Uterus (tissue), 4 donors: ENCODE measurements at places on chromosomes 12 and 14. TPM values are rescaled to one million over a fixed set of nuclear protein-coding genes. Genes with fewer than 3 reads are reported as not detected.

The NAV3 gene
- total RNA-seq, result 33.9 TPM

The ERP27 gene
- total RNA-seq, result 1.5 TPM

DNA sequence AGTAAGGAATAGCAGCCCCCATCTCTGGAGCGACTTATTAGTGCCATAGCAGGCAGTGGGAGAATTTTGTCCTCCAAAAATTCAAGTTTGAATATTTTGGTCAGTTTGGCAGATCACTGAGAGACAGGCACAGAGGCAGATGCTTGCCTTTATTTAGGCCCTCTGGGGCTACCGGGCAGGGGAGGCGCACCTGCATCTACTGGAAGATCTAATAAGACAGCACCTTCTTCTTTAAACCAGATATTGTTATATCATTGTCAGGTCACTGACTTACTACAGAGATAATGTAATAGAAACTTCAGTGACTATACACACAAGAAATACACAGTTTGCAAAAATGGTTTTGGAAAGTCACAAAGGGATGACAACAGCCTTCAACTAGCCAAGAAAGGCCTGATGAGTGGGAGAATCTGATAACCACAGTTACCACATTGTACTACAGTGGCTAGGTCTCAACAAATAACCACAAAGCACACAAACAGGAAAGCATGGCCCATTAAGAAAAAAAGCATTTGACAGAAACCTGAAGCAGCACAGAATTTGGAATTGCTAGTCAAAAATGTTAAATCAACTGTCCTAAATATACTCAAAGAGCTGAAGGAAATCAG is 56.8 kb downstream of the CDK17 start:
- H3K27me3 ChIP-seq, result no peaks in the 10 kb centered on the region
- H3K36me3 ChIP-seq, result no peaks in the 10 kb centered on the region
- H3K4me3 ChIP-seq, result no peak overlapping the region
- DNase-seq, result no peak
- no peaks in the 10 kb centered on the region for H3K4me1 ChIP-seq

DNA sequence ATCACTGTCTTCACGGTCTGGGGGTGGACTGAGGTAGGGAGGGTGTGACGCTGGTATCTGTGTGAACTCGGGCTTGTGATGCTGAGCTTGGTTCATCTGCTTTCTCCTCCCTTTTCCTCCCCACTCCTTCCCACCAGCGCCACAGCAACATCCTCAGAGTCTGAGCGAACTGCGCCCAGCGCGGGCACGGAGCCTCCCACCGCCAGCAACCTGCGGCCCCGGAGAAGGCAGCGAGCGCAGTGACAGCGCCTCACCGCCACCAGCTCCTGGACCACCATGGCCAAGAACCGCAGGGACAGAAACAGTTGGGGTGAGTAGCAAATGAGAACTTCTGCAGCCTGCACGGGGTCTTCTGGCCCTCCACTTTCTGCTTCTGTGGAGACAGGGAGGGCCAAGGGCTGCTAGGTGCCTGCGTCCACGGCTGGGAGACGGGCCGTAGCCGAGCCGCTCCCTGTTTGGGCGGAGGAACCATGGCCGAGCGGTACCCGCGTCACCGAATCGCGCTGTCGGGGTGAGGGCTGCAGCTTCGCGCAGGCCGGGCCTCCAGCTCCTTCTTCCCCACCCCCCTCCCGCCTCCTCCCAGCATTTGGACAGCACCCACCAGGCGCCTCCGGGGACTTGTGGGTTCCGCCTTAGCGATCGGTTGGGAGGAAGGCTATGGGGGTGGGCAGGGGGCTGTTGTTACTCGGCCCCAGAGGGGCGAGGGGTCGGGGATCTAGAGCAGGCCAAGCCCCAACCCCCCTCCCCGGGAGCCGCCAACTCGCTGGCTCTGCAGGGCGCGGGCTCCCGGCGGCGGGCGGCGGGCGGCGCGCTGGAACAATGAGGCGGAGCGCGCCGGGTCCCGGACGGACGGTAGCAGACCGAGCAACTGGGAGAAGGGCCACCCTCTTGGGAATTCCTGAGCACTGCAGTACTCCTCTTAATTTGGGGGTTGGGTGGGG is at the start of gene ATL1:
Gene ATL1, plus strand, starts transcription at position 156 of the 941 bp plus-strand sequence. Its CDS starts 121 bp downstream, at position 277.
- no peaks in the 10 kb centered on the region for H3K4me1 ChIP-seq
- peak within 1 kb of the TSS; percentile 76 for H3K4me3 ChIP-seq
- peak within 1 kb of the TSS; percentile 87 for H3K27ac ChIP-seq

- no peak overlapping the region for H3K4me3 ChIP-seq
- no peaks in the 10 kb centered on the region for H3K36me3 ChIP-seq
- peaks cover 5% of the 10 kb centered on the region for H3K4me1 ChIP-seq
- no peaks in the 10 kb centered on the region for H3K27me3 ChIP-seq
- DNase-seq, result no peak
- H3K27ac ChIP-seq, result no peak overlapping the region
Measured at GRCh38 chr12:30930641-30931040, 4.1 kb downstream of the TSPAN11 start.

DNA sequence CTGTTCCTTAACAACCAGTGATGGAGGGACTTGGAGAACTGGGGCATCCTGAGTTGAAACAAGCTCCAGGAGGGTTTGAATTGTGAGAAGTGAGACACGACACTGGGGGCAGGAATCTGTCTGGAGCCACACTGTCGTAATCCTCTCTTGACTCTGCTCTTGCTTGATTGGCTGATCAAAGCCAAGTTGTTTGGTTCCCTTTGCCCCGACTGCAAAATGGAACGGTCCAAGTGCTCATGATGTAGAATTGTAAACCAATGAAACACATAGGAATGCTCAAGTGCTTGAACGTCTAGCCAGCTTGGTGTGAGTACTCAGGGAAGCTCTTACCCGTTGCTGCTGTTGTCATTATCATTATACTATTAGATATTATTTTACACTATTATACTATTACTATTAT is 98.1 kb downstream of the TMEM132C start:
- H3K4me3 ChIP-seq, result no peak overlapping the region
- no peaks in the 10 kb centered on the region for H3K27me3 ChIP-seq
- no peak overlapping the region for H3K27ac ChIP-seq
- DNase-seq, result no peak
- no peaks in the 10 kb centered on the region for H3K4me1 ChIP-seq

DNA sequence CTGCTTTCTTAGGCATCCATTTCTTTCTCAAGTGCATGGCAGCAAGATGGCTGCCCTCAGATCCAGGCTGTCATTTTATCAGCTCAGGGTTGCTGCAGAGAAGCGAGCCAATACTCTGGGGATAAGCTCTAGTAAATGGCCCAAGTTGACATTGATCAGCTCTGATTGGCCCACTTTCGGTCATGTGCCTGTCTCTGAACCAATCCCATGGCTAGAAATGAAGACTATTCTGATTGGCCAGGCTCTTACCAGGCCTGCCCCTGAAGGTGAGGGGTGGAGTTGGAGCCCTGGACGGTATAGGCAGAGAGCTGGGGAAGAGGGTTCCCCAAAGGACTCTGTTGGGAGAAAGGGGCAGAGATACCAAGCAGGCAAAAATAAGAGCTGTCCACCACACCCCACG is 41.4 kb downstream of the MYO1H start:
- no peaks in the 10 kb centered on the region for H3K36me3 ChIP-seq
- no peaks in the 10 kb centered on the region for H3K27me3 ChIP-seq
- H3K4me1 ChIP-seq, result no peaks in the 10 kb centered on the region

GRCh38 chr12:14187002-14187401 is 178.5 kb upstream of the ATF7IP start:
- no peaks in the 10 kb centered on the region for H3K27me3 ChIP-seq
- no peak for DNase-seq
- no peak overlapping the region for H3K27ac ChIP-seq
- no peaks in the 10 kb centered on the region for H3K4me1 ChIP-seq
- no peaks in the 10 kb centered on the region for H3K36me3 ChIP-seq

The BCL7A gene
- total RNA-seq, result 12.2 TPM

DNA sequence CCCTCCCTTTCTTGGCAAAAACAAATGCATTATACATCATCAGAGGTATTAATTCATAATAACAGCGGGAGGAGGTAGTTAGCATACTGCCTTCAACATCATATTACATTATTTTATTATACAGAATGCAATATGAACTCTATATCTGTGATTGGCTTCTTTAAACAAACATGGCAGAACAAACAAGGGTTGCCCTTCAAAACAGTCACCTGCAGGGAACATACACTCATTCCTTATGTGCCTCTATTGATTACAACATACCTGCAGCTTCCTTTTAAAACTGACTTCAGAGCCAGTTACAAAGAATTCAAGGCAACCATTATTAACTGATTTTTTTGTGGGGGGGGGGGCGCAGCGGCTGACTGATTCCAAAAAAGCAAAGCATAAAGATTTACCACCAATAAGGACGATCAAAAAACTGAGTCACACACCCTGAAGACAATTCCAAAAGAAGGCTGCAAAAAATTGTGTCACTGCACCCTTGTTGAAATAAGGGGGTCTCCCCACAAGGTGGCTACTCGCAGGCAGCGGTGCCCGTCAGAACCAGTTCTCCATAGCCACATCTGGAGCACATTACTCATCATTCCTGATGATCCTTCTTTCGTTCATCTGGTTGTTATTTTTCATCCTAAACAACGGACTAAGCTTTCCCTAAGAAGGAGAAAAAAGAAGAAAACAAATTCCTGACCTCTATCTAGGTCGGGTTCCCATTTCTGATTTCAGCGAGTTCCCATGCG is 51.8 kb downstream of the SMUG1 start:
- no peak overlapping the region for H3K27ac ChIP-seq
- H3K4me3 ChIP-seq, result no peak overlapping the region
- H3K36me3 ChIP-seq, result no peaks in the 10 kb centered on the region
- peaks cover 4% of the 10 kb centered on the region for H3K4me1 ChIP-seq
- no peaks in the 10 kb centered on the region for H3K27me3 ChIP-seq

DNA sequence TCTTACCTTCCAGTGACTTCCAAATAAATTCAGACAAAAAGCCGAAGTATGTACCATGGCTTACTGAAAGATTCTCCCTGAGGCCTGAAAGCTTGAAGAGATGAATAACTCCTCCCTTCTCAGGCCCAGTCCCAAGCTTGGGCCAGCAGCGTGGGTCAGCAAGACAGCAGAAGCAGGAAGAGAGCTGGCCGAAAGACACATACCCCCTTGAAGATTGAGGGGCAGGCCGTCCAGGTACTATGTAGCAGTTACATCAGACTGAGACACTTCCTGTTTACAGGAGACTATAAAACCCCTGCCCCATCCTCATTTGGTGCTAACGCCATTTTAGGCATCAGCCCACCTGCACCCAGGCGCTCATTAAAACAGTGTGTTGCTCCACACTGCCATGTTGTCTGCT is 15.0 kb downstream of the NDUFA12 start:
- H3K4me3 ChIP-seq, result no peak overlapping the region
- no peak for DNase-seq
- H3K36me3 ChIP-seq, result no peaks in the 10 kb centered on the region
- no peak overlapping the region for H3K27ac ChIP-seq
- no peaks in the 10 kb centered on the region for H3K27me3 ChIP-seq

DNA sequence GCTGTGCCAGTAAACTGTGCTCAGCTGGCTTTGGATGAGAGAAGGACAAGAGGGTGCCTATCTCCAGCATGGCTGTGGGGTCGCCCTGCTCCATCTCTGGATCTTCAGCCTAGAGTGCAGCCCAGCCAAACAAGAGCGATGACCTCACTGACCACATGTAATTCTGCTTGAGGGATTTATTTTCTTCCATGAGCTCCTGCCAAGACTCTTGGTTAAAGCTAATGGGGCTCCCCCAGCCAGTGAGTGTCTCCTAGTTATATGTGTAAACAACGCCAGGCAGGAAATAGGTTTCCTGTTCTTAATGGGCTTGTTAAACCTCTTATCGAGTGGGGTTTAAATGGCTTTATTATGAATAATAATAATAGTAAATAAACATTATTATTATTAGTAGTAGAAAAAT is 397.2 kb downstream of the NRXN3 start:
- H3K27ac ChIP-seq, result no peak overlapping the region
- no peak overlapping the region for H3K4me3 ChIP-seq
- no peaks in the 10 kb centered on the region for H3K4me1 ChIP-seq
- DNase-seq, result no peak
- H3K36me3 ChIP-seq, result no peaks in the 10 kb centered on the region
